Fibroblast of skin of right quadriceps (primary cell): ENCODE measurements at places on chromosomes 7 and 10.

DNA sequence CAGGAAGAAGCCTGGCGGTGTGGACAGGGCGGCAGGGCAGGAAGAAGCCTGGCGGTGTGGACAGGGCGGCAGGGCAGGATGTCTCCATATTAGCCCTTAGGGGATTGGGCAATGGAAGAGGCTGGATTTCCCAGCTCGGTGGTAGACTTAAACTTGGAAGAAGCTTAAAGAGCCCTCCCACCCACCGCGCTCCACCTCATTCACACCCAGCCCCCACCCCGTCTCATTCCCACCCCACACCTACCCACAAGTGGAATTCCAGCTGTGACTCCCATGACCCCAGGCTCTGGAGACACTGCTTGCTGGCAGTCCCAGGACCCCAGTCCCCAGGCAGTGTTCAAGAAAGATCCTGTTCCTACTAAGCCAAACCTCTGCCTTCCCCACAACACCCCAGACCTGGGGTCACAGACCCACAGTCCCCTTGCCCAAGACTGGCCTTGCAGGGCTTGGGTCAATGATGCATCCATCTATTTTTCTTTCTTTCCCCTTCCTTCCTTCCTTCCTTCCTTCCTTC is 34.0 kb downstream of the SPDYE6 start:
- DNase-seq = no peak

- DNase-seq = no peak
Observed at GRCh38 chr10:90130321-90131086, 429.1 kb downstream of the KIF20B start.

- peak; percentile 70 for DNase-seq
Observed at GRCh38 chr7:94509887-94510581, 425 bp downstream of the CASD1 start.

DNA sequence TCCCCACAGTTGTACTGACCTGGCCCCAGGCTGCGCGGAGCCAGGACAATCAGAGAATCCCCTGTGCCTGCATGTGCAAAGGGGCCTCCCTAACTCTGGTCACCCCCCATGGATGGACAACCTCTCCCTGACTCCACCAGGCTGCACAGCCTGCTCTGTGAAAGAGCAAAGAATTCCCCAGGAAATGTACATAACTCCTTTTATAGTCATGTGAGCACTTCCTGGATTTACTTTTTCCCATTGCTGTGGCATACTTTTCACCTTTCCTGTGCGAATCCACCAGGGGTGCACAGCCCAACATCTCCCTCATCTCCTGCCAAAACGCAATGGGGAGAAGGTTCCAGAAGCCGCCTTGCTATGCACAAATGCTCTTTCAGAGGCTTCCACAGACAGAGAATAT is 27.9 kb downstream of the FGFR2 start:
- DNase-seq = no peak

DNA sequence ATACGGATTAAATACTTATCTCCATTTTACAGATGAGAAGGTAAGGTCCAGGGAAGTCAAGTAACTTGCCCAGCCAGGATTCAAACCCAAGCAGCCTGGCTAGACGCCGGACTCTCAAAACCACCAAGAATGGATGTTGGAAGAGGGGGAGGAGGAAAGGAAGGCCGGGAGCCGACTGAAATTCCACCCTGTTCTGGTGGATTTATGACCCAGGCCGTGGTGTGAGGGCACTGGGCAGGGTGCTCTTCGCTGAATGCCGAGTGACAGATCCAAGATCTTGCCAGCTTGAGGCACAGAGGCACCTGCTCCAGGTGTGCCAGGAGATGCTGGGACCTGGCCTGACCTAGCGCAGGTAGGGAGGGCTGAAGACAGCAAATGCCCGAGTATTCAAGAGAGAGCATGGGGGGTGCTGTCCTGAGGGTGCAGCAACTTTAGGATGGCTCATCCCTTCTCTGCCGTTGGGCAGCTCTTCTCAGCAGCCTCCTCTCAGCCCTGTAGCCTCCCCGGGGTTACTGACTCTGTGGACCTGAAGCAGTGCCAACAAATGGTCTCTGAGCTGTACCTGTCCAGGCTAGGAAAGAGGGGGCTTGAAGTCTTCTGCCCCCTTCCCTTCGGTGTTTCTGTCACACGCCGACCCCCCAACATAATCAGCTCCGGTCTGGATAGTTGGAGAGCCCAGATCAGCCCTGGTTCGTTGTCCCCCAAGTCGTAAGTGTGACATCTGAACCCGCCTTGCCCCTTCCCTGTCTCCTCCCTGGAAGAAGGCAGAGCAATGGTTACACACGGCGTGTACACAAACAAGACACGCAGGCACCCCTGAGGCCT is 713 bp downstream of the LOXL4 start:
- DNase-seq = no peak

DNA sequence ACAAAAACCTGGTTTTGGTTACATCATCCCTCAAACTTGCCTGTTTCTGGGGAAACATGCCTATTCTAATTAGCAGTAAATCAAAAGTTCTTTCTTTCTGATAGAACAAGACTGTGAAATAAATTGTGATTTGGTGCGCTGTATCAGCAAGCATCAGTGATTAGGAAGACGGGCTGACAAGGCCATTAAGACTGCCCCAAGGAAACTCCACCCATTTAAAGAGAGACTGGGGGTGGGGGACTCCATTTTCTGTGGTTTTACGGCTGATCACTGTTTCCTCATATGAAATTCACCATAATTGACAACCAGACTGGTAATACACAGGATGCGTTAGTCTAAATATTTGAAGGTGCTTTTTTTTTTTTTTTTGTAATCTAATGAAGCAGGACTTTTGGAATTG is 68.7 kb downstream of the MBL2 start:
- peak; percentile 29 for DNase-seq

GRCh38 chr7:135260930-135261721 is 27.5 kb downstream of the STRA8 start:
- no peak for DNase-seq

DNA sequence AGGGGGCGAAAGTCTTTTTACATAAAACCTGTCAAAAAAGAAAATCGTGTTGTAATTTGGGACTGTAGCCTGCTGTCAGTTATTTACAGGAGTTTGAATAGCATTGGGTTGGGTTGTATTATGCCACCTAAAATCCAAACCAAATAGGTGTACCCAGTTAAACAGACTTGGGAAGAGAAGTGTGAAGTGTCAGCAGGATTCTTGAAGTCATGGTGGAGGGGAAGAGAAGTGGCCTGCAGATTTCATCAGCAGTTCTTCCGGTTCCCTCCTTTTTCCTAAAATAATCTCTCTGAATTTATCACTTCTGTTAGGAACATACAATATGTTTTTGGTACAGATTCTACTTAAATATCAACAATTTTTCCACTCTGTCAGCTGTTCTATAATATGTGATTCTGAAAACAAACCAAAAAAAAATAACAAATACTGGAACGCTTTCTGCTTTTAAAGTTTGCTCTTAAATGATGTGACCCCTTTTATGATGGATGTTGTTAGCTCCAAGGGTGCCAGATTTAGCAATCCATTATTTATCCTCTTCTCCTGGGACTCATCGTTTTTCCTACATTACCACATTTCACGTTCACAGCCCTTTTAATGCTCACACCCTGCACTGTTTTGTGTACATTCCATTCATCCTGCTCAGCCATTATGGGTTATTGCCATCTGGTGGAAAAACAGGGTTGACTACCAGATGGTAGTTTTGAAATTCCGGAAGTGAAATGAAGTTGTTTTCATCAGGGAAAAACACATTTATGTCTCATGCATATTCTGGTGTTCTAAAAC is 18.7 kb upstream of the ARHGAP12 start:
- peak; percentile 93 for DNase-seq

DNA sequence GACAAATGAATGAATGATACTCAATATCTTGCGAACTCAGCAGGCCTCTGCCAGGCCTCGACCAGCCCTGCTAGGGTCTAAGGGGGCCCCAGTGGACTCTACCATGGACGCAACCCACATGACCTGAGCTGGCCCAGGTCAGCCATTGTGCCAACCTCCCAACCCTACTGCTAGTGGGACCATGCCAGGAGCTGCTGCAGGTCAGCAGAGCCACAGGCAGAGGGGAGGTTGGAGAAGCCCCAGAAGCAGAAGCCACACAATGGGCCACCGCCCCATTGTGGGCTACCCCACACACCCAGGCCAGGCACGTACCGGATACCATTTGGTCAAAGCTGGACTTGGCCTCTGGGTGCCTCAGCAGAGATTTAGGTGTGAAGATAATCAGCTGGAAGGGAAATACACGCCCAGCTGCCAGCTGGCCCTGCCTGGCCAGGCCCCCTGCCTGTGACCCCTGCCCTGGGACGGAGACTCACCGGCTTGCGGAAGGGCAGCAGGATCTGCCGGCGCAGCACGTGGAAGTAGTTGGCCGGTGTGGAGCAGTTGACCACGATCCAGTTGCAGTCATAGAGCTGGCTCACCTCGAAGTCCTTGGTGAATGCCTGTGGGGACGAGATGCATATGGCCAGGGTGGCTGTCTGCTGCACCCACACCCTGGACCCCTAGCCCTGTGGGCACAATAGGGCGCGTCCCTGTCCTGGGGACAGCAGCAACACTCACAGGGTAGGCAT is 24.5 kb downstream of the OGDHL start:
- DNase-seq = no peak

DNA sequence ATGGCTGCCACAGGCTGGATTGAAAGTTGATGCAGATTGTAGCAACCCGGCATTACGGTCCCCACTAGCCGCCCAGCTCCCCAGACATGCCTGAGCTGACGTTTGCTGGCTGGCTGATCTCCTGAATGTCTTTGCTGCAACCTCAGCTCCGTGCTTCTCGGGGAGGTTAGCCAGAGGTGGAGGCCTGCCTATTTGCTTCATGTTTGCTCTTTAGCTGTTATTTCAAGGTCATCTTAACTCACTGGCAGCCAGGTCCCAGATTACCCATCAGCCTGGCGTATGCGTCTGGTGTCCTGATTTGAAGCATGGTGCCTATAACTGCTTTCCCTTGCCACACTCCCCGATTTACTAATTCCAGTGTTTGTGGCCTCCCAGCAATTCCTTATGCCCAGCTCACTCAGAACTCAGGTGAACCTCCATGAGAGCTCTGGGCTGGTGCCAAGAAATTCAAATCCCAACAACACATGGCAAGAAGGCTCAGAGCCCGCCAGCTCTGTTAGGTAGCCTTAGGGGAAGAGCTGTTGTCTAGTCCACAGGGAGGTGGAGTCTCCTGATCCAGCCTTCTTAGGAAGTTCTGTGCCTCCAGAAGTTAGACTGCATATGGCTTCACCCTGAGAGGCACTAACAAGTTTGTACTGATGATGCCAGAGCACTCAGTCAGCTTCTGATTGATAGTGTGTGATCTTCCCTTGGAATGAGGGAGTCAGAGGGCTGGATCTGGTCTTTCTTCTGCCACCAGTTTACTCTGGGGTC is 69.7 kb upstream of the EXOC4 start:
- no peak for DNase-seq

- peak; percentile 50 for DNase-seq
Observed at GRCh38 chr10:73522263-73522662, 26.4 kb upstream of the PPP3CB start.

GRCh38 chr7:123652406-123652805 is 3.3 kb upstream of the LMOD2 start:
- DNase-seq = no peak

GRCh38 chr7:3978839-3979238 is 677.8 kb downstream of the SDK1 start:
- no peak for DNase-seq

DNA sequence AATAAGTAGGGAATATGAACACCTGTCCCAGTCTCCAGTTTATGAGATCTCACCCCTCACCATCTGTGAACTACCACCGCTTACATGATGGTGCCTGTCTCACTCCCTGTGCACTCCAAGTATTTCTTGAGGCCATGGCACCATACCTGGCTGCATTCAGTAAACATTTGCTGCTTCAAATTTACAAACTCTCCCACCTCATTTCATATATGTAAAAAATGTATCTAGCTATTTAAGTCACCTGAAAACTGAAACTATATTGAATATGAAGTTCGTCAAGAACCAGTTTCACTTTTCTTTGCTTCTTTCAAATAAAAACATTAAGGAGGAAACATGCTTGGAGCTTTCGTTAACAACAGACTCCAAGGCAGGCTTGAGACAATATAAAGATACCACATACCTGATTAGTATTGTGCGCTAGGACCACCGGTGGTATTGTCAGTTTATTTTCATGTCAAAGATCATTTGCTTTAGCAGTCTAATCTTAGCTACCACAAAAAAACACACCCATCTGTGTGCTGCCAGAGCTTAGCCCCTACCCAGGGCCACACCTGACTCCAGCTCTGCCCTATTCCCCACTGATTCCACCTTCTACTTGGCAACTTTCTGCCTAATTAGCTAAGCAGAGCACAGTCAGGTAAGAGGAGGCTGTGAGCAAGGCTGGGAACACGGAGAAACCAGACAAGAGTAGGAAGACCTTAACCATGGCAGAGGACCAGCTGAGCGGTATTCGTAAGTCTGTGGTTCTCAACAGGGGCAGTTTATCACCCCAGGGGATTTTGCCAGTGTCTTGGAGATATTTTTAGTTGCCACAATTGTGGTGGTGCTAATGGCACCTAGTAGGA is 92.0 kb downstream of the ZFAND4 start:
- DNase-seq = no peak

- DNase-seq = no peak
Observed at GRCh38 chr10:113096128-113096996, 146.3 kb downstream of the TCF7L2 start.

GRCh38 chr7:141362580-141363435 is 188.4 kb upstream of the AGK start:
- DNase-seq = peak; percentile 32

DNA sequence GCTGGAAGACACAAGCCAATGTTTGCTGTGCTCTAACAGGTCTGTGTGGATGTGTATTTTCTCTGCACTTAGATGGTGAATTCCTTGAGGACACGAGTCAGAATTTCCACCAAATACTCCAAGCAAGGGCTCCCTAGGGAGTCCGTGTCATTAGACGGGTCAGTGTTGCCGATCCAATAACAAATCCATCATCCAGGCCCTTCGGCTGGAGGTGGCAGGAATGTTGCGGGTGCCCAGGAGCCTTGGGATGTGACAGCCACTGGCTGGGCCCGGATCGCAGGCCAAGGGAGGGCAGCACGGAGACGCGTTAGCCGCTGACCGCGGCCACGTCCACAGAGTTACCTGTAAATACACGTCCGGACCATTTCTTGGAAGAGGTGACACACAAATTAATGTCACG is 186.8 kb downstream of the WDR37 start:
- DNase-seq = no peak

- DNase-seq = no peak
Observed at GRCh38 chr7:70036695-70037094, 438.4 kb downstream of the AUTS2 start.
